ENCODE measurements at places on chromosomes 5 and 9.
A peak's percentile ranks its signal among the peaks of the same experiment; 100 is the strongest.

DNA sequence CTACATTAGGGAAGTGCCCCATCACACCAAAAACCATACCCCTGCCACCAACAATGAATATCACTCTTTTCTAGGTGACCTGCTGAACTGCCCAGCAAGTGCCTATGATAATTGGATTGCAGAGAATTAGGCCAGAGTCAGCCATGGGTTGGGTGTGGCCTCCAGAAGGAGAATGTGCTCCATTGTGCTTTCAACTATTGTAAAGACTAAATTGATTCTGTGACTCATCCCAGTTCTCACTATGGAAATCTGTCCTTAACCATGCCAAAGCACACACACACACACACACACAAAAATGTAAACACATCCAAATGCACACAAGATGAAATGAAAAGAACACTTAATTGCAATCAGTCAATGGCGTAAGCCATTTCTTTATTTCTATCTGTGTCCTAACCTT is 25.7 kb downstream of the DRD1 start:
- no peak for DNase-seq

DNA sequence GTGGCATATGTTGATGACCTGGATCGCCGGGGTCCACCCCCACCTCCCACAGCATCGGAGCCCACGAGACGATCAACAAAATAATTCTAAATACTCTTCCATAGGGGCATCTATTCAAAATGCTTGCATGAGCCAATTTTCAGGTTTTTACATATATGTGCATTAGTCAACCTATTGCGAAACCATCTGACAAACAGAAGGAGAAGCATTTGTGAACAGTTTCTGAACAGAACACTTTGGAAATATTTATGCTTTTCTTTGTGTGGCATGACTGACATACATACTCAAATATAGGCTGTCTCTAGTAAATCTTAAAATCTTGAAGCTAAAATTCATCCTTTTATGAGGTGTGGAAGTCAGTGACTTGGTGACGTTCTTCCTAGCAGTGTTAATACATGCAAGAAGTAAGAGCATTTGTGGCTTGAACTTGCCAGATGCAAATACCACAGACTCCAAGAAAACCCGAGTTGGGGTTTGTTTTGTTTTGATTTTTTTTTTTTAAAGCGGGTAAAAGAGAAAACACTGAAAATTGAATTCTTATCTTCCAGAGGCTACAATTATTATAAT is 5.3 kb downstream of the GPR151 start:
- DNase-seq, result no peak

- DNase-seq, result no peak
Observed at GRCh38 chr9:114035845-114036801, 42.0 kb downstream of the AMBP start.

- no peak for DNase-seq
Observed at GRCh38 chr5:160534125-160534524, 112.5 kb downstream of the PTTG1 start.

DNA sequence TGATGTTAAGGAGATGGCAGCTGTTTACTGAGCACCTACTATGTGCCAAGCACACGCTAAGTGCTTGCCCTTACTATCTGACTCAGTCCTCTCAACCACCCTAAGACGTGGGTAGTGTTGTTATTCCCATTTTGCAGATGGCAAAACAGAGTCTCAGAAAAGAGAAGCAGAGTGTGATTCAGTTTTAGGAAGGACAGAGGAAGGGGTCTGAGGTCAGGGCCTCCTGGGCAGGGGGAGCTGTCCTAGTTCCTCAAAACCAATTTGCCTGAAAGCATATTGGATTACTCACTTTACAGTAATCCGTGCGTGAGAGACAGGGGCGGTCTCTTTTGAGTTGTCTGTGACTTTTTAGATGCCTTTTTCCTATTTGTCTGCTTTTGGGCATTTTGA is 23.2 kb downstream of the DNM1 start:
- no peak for DNase-seq

- no peak for DNase-seq
Observed at GRCh38 chr9:111961009-111961408, 64.4 kb downstream of the UGCG start.

GRCh38 chr5:54908774-54909525 is 76.4 kb downstream of the ESM1 start:
- no peak for DNase-seq

DNA sequence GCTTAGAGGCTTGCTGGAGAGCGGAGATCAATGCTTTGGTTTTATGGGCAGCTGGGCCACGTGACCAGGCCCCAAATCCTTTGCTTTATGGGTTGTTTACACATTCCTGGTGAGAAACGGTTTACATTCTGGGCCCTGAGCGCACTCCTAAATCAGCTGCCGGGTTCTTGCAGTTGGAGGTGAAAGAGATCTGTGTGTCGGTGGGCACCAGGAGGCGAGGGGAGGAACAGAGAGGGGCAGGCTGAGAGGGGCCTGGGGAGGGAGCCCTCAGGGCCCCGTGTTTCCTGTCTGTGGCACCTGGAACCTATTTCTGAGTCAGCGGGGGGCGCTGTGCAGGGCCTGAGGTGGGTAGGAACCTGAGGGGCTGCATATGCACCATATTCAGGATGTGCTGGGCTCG is 63.5 kb upstream of the HAND1 start:
- DNase-seq, result peak; percentile 20

GRCh38 chr5:79962575-79963222 is 28.4 kb downstream of the MTX3 start:
- DNase-seq, result no peak

GRCh38 chr9:136544548-136544963 is 1.3 kb downstream of the NOTCH1 start:
- peak; percentile 95 for DNase-seq

DNA sequence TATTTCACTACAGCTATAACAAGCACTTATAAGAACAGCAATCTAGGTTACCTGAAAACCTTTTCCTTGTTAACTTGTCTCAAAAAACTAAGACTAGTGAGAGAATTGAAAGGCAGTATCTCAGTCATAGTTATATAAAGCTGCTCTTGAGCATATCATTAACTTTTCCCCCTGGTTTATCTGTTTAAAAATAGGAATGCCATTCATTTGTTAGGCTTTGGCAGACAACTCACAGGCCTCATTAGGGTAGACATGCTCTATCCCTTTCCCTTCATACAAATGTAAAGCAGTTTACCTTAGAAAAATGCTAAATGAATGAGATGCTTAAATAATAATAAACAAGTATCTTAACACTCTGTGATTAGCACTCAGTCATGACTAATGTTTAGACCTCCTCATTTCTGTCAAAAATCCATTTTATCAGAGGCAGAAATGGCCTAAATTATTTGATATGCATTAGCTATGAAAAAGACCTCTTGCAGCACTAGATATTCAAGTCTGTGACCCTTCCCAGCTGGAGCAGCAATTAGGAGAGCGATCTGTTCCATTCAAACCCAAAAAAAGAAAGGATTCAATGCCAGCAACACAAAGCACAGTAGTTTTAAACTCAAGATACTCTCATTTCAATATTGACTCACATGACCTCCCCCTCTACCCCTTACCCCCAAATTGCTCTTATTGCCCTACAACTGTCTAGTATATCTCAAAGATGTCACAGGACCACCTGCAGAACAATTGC is 1578.8 kb upstream of the WWC1 start:
- no peak for DNase-seq

GRCh38 chr5:90803381-90803780 is 244.8 kb downstream of the ADGRV1 start:
- no peak for DNase-seq

- DNase-seq, result peak; percentile 24
Observed at GRCh38 chr9:133711428-133712220, 26.5 kb downstream of the SARDH start.

DNA sequence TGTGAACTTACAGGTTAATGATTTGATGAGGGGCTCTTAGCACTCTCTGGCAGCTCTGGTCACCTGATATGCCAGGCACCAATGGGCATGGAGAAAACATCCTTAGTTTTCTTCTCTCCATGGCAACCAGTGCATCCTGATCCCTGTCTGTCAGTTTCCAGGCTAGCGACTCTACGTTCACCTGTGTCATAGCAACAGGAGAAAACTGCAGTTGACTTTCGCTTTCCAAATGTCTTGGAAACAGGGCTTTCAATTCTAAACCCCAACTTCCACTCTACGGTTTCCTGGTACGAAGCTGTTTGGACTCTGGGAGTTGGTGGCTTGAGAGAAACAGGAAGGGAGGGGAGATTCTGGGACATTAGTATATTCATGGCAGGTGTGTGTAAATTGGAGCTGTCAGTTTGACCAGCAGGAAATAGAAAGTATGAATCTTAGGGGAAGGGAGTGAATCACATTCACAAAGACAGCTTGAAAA is 74.4 kb downstream of the SLC28A3 start:
- peak; percentile 31 for DNase-seq

DNA sequence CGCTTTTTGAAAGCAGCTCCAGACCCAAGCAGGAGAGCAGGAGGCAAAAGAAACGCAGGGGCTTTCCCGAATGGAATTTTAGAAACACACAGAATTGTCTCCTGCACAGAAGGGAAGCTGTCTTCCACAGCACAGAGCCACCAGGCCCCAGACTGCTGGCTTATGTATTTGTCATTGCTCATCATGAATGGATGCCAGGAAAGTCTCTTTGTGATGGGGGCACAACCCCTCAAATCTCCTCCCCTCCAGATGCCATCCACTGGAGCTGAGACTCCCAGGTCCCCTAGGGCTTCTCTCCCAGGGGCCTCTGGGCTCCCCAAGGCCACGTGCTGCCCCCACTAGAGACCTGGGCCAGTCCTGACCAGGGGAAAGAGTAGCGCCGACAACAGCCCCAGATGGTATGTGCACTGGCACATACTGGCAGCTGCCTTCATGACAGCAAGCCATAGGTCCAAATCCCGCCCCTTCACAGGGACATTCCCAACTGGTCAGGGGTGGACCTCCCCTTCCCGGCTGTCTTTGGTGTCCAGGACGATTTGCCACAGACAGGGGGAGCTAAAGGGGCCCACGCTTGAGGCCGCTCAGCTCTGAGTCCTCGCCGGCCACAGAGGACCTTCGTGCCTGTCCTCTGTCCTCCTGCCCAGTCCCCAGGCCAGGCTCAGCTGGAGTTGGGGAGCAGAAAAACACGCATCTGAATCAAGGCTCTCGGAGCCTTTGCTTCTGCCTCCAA is 127.8 kb downstream of the KCNIP1 start:
- DNase-seq, result no peak

DNA sequence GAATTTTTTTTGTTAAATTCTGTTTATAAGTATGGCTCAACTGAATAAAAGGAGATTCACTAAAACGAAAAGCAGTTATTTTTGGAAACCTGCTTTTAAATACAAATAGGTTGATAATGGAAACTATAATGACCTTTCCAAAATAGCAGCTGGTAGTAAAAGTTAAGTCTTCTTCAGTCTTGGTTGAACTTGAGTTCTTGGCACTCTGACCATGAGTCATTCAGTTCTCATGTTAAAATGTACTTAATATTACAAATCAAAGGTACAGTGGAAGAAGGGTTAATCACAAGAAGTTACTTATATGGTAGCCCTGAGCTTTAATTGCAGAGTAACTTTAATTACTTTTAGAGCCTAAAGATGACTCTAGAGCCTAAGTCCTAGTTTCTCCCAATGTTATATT is 62.1 kb downstream of the KLF9 start:
- no peak for DNase-seq

- no peak for DNase-seq
Observed at GRCh38 chr5:174751154-174752000, 27.0 kb downstream of the MSX2 start.

DNA sequence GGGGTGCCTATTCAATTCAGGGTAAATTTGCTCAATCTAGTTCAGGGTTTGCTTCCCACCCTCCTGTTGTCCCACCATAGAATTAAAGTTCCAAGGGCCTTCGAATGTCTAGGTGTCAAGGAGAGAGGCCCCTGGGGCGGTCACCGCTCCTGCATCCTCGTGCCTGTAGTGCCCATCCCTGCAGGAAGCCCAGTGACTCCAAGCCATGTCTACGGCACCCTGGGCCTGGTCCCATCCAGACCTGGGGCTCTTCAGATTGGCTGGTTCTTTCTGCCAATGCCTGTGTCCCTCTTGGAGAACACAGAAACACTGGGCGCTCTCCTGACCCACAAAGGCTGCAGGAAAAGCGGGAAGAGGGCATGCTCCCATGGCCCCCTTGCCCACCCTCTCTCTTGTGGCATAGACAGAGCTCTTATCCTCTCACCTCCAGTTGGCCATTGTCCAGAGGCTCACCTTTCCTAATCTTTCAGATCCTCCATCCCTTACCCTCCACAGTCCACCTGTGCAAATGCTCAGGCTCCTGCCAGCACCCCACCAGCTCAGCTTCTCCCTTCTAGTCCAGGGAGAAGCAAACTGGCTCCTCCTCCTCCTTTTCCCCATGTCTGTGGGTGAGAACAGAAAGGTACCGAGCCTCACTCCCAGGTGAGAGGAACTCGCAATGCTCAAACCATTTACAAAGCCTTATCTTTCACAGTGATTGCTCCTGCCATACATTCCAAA is 253.0 kb upstream of the IRX2 start:
- no peak for DNase-seq

DNA sequence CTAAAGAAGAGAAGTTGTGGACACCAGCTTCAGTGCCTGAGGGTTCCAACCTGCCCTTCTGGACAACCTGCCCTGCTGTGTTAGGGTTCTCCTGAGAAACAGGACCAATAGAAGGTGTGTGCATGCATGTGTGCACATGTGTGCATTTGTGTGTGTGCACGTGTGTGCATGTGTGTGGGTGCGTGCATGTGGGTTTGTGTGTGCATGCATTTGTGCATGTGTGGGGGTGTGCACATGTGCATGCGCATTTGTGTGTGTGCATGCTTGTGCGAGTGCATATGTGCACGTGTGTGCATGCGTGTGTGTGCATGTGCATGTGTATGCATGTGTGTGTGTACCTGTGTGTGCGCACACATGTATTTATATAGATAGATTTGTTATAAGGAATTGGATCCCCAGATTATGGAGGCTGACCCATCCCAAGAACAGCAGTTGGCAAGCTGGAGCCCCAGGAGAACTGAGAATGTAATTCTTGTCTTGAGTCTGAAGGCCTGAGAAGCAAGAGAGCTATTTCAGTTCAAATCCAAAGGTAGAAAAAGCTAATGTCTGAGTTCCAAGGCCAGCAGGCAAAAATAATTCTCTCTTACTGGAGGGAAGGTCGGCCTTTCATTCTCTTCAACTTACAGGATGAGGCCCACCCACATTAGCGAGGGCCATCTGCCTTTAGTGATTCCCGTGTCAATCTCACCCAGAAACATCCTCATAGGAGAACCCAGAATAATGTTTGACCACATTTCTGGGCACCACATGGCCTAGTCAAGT is 62.9 kb upstream of the SYNPO start:
- no peak for DNase-seq

- peak; percentile 9 for DNase-seq
Observed at GRCh38 chr9:138100711-138101350, 223.2 kb downstream of the CACNA1B start.

- DNase-seq, result no peak
Observed at GRCh38 chr9:115606838-115607237, 488.9 kb upstream of the TNC start.

GRCh38 chr9:22002038-22002437 is 7.1 kb downstream of the CDKN2B start:
- no peak for DNase-seq

GRCh38 chr9:94014920-94015319 is 59.8 kb upstream of the BARX1 start:
- no peak for DNase-seq

- no peak for DNase-seq
Observed at GRCh38 chr5:172492097-172492840, 37.9 kb upstream of the SH3PXD2B start.
